ENCODE measurements at places on chromosomes 5 and 9.

- no peak for DNase-seq
Observed at GRCh38 chr9:127033789-127034188, 88.6 kb downstream of the ANGPTL2 start.

DNA sequence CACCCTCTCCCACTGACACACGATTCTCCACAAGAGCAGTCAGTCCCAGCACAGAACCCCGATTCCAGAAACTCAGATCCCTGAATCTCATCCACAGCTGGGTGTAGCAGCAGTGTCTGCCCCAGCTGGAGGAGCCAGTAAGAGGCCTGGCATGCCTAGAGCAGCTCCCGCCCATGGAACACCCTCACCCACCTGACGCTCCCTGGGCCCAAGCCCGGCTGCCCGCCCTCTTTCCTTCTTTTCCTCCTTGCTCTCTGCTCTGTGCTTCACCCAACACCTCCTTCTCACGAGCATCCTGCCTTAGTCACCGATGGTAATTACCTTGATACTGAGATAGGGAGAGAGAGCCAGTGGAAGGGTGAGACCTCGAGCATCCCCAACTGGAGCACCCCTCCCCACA, 8.7 kb downstream of the PCDH1 start:
- no peak for DNase-seq

DNA sequence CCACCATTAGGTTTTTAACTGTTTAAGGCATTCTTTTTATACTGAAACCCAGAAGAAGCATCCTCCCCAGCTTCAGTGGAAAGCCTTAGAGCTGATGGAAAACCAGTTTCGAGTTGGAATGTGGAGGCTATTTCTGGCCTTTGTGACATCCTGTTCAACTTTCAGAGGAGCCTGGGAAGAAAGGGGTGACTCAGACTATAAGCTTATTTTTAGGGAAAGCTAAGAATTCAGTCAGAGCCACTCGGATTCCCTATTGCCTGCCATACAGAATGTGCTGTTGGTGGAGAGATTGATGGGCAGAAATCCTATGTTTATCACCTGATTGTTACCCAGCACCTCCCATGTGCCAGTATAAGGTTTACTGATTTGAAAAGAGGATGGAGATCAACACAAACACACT, 19.8 kb downstream of the PALM2AKAP2 start:
- no peak for DNase-seq

DNA sequence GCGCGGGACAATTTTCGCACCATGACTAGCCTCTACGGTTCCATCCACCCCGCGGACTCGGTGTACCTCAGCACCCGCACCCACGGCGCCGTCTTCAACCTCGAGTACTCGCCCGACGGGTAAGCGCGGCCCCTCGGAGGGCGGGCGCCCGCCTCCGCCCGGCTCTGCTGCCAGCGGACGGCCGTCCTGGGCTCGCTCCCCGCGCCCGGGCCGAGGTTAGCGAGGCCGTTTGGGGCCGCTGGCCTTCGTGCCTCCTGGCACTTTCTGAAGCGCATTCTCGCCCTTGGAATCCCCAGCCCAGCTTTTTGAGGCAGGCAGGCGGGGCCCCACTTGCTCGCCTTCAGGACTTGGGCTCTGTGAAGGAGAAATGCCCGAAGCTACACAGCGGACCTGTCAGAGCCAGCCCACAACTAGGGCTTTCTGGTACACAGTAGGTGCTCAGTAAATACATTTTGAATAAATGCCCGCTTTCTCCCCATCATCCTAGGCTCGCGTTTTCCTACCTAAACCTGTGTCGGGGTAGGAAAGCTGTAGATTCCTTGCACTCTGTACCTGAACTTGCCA, 772 bp downstream of the DCAF10 start:
- no peak for DNase-seq

DNA sequence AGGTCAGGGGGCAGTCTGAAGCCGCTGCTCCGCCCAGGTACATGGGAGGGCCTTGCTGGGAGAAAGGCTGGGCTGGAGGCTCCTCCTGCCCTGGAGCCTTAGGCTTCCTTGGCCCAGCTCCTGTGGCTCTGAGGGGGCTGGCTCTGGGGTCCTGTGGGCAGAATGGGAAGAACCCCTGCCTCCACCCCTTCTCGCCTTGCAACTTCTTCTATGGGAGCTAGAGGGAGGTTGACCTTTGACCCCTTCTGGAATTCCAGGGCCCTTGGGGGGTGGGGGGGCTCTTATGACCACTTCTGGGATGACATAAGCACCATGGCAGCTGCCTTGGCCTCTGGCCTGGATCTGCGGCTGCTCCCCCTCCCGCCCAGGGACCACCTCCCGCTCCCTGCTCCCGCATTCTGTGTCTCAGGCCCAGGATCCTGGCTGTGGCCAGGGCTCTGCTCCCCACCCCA, 32.2 kb downstream of the IER5L start:
- DNase-seq, result no peak

DNA sequence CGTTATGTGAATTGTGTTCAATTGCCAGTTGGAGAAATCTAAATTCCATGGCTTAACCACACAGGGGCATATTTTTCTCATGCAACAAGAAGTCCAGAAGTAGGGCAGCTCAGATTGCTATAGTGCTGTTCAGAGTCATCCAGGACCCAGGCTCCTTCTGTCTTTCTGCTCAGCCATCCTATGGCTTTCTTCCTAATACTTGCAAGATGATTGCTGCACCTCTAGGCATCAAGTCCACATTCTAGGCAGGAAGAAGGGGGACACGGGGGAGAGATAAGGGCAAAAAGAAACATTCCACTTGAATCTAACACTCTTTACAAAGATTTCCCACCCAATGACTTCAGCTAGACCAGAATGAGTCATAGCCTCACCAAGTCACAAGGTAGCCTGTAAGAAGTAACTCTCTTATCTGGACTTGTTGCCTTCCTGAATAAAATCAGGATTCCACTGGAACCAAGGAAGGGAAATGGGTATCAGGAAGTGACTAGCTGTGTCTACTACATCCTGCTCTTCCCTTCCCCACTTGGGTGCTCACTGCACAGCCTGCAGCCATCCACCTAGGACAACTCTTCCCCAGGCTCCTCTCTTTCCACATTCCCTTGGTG, 5.3 kb downstream of the ERAP2 start:
- DNase-seq, result no peak

- DNase-seq, result no peak
Observed at GRCh38 chr5:7074176-7074575, 321.8 kb upstream of the ADCY2 start.

- DNase-seq, result no peak
Observed at GRCh38 chr5:55456216-55456895, 78.4 kb downstream of the PLPP1 start.

- no peak for DNase-seq
Observed at GRCh38 chr5:164651546-164652275, 1146.3 kb downstream of the MAT2B start.

DNA sequence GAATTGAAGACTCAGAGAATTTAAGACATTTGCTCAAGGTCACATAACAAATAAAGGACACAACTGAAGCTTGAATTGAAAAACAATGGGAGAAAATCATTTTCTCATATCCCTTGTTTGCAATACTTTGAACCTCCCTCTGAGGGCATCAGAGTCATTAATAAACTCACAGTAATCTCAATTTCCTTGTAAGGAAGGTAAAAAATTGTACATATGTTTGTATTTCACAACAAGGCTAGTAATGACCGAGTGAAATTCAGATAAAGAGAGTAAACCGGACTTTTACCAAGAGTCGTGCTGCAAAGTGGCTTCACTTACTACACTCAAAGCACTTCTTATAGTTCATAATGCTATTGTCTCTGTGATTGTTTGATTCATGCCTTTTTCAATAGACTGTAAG, 665.0 kb downstream of the NR2F1-AS1 start:
- DNase-seq, result no peak

- no peak for DNase-seq
Observed at GRCh38 chr9:21096172-21096900, 18.6 kb upstream of the IFNB1 start.

DNA sequence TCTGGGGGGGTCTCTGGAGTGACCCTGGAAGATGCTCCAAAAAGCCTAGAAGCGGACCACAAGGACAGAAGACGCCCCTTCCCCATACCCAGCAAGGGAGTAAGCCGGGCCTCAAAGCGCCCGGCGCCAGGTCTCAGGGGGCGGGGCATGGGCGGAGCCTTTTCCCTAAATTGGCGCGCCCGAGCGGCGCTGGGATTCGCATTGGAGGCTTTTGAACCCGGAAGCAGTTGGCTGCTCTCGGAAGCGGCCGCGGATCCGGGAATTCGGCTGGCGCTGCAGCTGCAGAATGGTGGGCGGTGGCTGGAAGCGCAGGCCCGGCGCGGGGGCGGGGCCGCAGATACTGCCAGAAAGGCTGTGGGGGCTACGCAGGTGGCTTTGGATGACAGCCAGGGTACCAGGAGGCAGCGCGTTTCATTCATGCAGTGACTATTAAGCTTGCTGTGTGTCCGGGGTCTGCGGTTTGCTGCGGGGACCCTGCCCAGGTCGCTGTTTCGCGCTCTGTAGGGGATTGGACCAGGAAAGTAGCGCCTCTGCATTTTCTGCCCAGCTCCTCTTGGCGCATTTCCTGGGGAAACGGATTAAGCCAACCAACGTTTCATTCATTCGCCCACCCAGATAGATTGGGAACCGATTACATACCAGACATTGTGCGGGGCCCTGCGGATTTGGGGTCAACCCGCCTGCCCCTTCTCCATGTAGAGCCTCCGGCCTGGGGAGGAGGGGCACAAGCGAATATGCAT, 83.0 kb upstream of the FREM1 start:
- peak; percentile 25 for DNase-seq

GRCh38 chr5:80192507-80193241, 63.2 kb downstream of the SERINC5 start:
- no peak for DNase-seq

DNA sequence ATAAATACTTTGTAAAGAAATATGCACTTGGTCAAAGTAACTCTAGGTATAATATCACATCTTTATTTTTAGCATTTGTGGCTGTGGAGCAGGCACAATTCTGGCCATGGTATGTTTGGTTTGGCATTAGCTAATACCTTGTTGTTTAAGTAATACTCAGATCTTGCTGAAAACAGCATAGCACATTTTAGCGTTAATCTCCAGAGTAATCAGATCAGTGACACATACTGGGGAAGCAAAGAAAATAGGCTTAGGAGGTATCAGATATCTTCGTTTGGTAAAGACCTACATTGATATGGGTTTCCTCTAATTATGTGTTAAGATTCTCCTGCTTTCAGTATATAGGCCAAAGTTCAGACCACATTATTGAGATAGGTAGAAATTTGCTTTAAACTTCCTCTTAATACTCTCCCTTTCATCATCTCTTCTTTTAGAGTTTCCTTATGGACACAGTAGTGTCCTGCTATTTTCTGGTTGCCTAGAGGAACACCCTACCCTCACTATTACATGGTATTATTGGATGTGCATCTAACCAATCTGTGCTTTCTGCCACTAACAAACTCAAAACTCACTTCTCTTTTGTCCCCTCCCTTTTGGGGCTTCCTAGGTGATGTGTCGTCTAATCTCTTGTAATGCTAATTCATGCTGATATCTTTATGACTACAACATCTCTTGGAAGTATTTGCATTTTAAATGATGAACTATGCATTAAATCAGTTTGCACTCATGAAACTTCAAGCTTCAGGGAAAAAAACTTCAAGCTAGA, 437.3 kb upstream of the ADAMTSL1 start:
- DNase-seq, result no peak

DNA sequence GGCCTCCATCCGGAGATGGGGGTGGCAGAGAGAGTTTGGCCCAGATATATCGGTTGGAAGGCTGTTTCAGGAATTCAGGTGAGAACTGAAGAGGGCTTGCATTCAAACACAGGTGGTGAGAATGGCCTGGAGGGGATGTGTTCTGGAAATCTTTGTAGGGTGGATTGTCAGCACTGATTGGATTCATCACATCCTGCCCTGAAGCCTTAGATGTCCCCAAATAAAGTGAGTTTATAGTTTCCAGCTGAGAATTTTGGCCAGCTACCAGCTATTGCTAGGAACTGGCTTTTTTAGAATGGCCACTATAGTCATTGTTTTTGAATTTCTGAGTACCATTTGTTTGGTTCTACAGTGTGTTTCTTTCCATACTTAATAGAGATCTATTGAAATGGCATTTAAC, 46.1 kb upstream of the ANKH start:
- no peak for DNase-seq

GRCh38 chr5:100904259-100904861, 1.3 kb upstream of the ST8SIA4 start:
- DNase-seq, result peak; percentile 39

Measured in activated effector memory CD4-positive, alpha-beta T cell treated with Interleukin-2 at 50 U/mL for 16 hours (primary cell).